ENCODE measurements at places on chromosomes 6 and 20.
A peak's percentile ranks its signal among the peaks of the same experiment; 100 is the strongest.

DNA sequence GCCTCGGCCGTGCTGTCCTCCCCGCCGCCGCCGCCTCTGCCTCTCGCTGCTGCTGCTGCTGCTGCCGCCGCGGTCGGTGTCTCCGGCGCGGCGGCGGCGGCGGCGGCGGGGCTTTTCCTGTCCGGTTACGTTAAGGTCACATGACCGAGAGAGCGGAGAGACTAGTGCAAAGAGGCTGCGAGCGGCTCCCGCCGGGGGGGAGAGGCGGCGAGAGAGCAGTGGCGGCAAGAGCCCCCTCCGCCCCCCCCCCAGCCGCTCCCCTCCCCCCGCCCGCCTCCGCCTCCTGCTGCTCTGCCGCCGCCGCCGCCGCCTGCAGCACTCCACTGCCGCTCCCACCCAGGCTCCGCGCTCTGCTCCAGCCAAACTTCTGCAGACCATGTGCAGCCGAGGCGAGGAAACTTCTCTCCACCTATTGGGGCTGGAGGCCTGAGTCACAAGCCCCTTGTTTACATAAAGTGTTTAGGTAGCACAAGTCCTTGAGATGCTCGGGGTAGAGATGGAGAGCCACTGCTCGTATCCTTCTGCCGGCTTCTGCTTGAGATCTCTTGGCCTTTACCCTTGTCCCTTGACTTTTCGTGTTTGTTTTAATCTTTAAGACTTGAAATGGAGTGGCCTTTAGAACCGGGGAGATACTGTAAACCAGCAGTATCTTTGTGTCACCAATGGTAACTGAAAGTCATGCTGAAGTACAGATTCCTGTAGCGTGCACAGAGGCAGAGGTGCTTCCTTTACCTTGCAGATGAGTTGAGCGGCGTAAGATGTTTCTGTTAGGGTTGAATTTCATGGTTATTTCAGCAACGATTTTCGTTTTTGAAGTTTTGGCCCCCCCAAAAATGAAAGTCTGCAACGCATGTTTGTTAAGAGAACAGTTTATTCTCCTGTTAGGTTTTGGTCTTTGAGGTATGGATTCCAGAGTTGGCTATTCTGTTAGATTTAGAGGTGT, at the start of gene ZBTB2:
TSS of gene ZBTB2 (minus strand) at position 89 of the 943 bp plus-strand sequence. CDS start 17,922 bp downstream, outside the sequence.
- peak; percentile 82 for DNase-seq

DNA sequence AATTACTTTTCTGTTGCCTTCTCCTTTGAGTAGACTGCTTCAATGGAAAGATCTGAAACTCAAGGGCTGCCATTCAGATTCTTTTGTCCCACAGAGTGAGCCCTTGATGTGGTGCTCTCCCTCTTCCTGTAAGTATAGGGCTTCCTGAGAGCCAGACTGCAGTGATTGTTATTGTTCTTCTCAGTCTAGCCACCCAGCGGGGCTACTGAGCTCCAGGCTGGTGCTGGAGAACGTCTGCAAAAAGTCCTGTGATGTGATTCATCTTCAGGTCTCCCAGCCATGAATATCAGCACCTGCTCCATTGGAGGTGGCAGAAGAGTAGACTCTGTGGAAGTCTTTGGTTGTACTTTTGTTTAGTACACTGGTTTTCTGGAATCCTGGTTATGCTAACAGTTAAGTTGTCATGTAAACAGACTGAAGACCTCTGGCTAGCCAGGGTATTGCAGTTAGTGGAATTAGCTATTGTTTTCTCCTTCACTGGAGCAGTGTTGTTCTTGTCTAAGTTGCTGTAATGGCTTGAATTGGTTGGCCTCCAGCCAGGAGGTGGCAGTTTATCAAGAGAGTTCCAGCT, 240.9 kb downstream of the COL12A1 start:
- no peak for DNase-seq

DNA sequence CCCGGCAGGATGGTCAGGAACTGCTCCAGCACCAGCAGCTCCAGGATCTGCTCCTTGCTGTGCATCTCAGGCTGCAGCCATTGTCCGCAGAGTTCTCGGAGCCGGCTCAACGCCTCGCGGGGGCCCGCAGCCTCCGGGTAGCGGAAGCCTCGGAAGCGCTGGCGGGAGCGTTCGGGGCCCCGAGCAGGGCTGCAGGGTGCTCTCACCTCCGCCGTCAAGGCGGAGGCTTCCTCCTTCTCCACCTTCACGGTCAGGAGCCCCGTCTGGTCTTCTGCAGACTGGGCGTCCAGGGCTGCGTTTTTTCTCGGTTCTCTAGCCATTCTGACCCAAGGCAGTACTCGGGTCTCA, 434 bp downstream of the ZKSCAN4 start:
- no peak for DNase-seq

DNA sequence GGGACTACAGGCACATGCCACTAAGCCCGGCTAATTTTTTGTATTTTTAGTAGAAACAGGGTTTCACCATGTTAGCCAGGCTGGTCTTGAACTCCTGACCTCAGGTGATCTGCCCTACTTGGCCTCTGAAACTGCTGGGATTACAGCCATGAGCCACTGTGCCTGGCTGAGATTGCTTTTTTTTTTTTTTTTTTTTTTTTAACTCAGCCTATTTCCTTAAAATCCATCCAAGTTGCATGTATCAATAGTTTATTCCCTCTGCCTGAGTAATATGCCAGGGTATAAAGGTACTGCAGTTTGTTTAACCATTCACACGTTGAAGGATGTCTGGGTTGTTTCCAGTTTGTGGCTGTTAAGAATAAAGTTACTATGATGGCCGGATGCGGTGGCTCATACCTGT, 10.7 kb downstream of the SLX4IP start:
- no peak for DNase-seq

GRCh38 chr20:59812286-59813125, 120.9 kb downstream of the SYCP2 start:
- DNase-seq, result no peak

GRCh38 chr6:143974089-143974488, 34.0 kb downstream of the PLAGL1 start:
- DNase-seq, result no peak

- peak; percentile 41 for DNase-seq
Measured at GRCh38 chr6:148835920-148836441, 89.2 kb downstream of the UST start.

DNA sequence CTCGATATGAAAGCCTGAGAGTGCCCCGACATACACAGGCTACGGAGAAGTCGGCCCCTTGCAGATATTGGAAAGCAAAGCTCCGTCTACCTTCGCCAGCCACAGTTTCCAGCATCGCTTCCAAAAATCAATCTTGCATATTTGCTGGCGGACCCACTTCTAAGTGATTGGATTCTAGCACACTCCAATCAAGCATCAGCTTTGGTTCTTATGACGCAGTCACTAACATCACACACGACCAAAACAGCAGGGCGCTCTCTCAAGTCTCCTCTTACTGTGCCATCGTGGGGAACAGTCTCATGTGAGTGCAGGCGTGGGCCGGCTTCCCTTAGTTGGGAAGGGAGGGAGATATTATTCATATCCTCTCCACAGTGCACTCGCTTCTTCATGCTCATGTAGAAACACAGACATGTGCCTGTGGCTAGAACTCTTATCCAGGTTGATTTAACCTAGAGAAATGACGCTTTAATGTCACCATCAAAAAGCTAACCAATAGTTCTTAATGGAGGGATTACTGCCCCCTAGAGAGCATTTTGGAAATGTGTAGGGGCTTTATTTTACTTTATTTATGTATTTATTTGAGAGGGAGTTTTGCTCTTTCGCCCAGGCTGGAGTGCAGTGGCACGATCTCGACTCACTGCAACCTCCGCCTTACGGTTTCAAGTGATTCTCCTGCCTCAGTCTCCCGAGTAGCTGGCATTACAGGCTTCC, 229.8 kb downstream of the SOD2 start:
- no peak for DNase-seq

DNA sequence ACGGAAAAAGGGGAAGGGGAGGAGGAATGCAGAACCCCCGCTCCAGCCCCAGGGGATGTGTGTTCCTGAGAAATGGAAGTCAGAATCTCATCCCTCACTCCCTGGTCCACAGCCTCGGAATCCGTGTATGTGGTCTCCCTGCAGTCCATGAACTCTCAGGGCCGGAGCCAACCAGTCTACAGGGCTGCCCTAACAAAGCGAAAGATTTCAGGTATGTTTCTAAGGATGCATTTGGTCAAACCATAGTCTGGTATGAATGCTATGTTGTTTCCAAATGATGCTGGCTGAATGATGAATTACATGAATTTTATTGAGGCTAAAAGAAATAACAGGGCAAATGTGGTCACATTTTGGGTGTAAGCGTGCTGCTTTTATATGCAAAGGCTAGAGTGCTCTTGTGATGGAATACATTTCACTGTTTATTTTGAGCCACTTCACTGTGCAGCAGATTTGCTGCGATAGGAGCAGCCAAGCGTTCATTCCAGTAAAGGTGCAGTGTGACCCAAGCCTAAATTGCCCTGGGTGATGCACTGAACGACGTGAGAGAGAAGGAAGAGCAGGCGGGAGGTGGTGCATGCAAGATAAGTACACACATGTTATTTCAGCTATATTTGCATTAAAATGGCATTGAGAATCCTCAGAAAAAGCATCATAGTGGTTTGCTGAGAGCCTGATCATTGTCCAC, 52.4 kb downstream of the FNDC1 start:
- DNase-seq, result no peak

GRCh38 chr6:134422426-134423231, 104.7 kb upstream of the SGK1 start:
- no peak for DNase-seq

DNA sequence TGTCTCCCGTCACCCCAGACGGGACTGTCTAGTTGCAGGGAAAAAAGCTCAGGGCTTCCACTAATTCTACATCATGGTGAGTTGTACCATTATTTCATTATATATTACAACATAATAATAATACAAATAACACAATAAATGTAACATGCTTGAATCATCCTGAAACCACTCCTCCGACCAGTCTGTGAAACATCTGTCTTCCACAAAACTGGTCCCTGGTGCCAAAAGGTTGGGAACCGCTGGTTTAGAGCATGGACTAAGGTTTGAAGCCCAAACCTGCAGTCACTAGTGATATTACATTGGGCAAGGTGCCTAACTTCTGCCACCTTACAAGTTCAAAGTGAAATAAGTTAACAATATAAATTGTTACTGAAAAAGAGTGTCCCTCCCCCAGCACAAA, 175.7 kb downstream of the PDE10A start:
- DNase-seq, result no peak

DNA sequence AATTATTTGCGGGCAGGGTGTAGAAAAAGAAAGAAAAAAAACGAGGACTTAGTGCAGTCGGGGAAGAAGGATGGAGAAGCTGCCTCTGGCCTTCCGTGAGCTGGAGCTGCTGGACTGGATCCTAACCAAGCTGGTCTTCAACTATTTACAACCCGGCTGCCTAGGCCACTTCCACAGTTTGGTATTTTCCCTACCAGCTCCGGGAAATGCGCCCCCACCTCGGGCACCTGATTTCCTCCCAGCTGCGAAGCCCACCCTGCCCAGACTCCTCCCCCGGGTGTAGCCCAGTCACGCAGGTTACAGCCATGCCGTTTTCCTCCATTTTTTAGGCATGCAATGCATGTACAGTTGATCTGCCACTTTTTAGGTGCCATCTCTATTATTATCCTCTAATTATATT, 21.2 kb downstream of the THEMIS start:
- no peak for DNase-seq

GRCh38 chr6:36272234-36272633, 2.4 kb downstream of the PNPLA1 start:
- no peak for DNase-seq

DNA sequence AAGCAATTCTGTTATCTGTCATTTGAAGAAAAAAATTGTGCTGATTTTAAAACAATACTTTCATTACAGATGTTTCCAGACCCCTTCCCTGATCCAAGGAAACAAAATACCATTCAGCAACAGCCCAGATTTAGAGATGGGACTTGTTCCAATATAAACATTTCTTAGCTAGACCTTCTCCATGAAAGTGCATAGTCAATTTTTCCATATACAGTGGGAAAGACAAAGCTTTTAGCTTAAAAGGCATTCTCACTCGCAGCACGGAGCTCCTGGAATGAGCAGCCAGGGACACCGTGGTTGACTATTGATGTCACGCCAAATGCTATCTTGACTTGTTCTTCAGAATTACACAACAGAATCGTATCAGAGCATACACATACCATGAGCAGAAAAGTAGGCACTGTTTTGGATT, 21.5 kb downstream of the LAMA4 start:
- no peak for DNase-seq

DNA sequence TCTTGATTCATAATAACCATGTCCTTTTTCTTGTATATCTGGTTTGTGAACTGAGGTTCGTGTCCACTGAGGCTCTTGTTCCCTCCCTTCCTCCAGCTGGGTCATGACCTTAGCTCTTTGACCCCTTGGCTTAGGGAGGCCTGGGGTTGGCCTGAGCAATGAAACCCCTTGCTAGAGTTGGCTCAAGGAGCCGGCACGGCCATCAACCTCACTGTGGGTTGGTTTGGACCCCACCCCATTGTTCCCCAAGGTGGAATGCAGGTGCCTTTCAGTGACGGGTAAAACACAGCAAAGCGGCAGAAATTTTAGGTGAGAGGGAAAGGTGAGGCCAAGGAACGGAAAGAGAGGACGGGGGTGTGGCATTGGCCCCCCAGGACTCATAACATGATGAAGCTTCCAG, 44.5 kb upstream of the PHACTR3 start:
- no peak for DNase-seq

DNA sequence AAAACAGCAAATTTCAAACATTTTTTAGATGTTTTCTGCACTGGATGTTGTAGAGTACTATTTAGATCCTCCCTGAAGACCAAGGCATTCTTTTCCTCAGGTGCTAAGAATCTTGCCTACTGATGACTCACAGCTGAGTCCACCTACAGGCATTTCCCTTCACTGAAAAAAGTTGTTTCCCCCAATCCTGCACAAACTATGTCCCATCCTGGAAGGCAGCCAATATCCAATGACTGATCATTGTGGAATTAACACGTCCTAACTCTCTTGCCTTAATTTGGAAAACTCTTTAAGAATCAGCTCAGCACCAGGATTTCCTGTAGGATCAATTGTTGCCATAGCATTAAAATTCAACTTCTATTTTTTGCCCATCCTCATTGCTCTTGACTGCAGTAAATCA, 268.4 kb upstream of the IRAK1BP1 start:
- no peak for DNase-seq

Measured in B cell (primary cell).